ENCODE measurements at places on chromosomes 1 and 21.

- DNase-seq = no peak
These were observed 22.1 kb upstream of the FAM20B start for GRCh38 chr1:179003512-179004066.

- no peak for DNase-seq
These were observed 69.6 kb upstream of the B3GALT2 start for GRCh38 chr1:193256019-193256418.

GRCh38 chr21:39161064-39161463, 22.2 kb downstream of the PSMG1 start:
- DNase-seq = no peak

DNA sequence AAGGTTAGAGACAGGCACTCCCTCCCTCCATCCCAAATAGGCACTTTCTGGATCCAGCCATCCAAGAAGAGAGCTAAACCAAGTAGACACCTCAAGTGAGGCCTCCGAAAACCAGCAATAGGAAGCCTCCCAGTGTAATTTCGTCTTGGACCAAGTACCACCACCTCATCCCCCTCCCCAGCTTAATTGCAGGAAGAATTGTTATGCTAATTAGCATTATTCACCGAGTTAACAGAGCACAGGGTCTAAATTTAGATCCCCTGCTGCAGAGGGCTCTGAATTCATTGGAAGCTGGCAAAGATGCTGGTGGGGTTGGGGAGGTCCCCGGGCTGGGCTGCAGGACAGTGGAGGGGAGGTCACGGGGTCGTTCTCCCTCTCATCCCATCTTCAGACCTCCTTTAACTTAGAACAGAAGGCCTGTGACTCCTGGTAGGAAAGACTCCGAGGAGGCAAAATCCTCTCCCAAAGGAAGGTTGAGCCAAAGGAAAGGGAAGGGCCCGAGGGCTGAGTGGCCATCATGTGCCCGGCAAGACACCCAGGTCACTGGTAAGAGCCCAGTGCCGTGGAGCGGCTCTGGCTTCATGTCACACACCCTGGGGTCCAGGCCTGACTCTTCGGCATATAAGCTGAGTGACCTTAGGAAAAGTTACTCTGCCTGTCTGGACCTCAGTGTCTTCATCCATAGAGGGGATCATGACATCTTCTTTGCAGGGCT, 209.2 kb upstream of the GRIK3 start:
- DNase-seq = no peak

- no peak for DNase-seq
These were observed 339.7 kb downstream of the USP25 start for GRCh38 chr21:16069178-16070112.

- no peak for DNase-seq
These were observed 13.6 kb upstream of the GPX7 start for GRCh38 chr1:52588535-52588934.

- no peak for DNase-seq
These were observed 8.3 kb upstream of the ZC3H11B start for GRCh38 chr1:219621047-219621786.

Measured in SHP77 (cell line).